ENCODE measurements at places on chromosomes 16 and 17. TPM values are rescaled to one million over a fixed set of nuclear protein-coding genes. Genes with fewer than 3 reads are reported as not detected.

DNA sequence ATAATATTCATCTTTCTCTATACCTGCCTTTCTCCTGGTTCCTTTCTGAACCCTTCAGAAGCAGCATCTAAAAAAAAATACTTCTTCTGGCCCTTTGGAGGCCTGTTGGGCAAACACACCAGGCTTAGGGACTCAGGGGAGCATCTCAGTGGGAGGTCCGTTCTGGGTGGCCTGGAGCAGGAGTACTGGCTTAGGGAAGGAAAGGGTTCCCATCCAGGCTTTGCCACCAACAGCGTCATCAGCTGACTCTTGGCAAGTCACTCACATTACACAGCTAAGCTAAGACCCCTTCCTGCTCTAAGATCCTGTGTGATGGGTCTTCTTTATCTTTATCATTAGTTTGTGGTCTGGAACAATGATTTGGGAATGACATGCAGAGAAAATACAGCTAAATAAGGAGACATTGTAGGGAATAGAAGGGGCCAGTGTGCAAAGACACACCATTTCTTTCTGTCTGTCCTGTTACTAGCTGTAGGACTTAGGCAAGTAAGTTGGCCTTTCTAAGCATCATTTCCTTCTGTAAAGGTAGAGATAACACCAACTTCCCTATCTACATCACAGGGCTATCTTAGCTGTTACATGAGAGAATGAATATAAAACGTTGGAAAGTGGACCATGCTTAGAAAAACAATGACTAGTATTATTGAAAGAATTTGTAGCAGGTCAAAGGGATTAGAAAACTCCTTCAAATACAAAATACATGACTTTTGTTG, 9.9 kb downstream of the PCTP start:
- no peaks in the 10 kb centered on the region for H3K27me3 ChIP-seq
- DNase-seq: no peak
- H3K4me1 ChIP-seq: no peaks in the 10 kb centered on the region
- H3K27ac ChIP-seq: no peak overlapping the region

GRCh38 chr16:75197522-75198134, 9.3 kb downstream of the CTRB2 start:
- H3K27ac ChIP-seq: no peak overlapping the region
- no peaks in the 10 kb centered on the region for H3K36me3 ChIP-seq
- H3K4me3 ChIP-seq: no peak overlapping the region
- peaks cover 3% of the 10 kb centered on the region for H3K27me3 ChIP-seq
- no peak for DNase-seq
- H3K4me1 ChIP-seq: peaks cover 15% of the 10 kb centered on the region

- H3K4me1 ChIP-seq: peaks cover 60% of the 10 kb centered on the region
- no peak for DNase-seq
- H3K4me3 ChIP-seq: no peak overlapping the region
- no peak overlapping the region for H3K27ac ChIP-seq
- H3K36me3 ChIP-seq: peaks cover 10% of the 10 kb centered on the region
These were observed 54.6 kb downstream of the CREBBP start for GRCh38 chr16:3825940-3826339.

DNA sequence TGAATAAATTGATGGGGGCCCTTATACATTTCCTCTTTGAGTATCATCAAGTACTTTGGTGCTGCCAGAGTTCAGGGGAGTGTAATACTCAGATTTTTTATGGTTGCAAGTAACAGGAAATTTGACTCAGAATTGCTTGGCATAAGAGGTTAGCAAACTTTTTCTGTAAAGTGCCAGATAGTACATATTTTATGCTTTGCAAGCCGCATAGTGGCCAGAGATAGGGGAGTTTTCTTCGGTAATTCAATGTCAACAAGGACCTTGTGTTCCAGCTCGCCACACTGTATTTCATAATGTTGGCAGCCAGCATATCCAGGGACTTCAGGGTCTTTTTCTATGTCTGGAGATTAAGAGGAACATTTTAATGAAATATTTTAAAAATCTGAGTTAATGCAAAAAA, 51.0 kb upstream of the MARCHF10 start:
- H3K27me3 ChIP-seq: peaks cover under 1% of the 10 kb centered on the region
- no peaks in the 10 kb centered on the region for H3K36me3 ChIP-seq
- H3K4me3 ChIP-seq: no peak overlapping the region
- H3K27ac ChIP-seq: no peak overlapping the region
- H3K4me1 ChIP-seq: no peaks in the 10 kb centered on the region
- no peak for DNase-seq

Gene PHLPP2
- 7.1 TPM for total RNA-seq

- peaks cover 28% of the 10 kb centered on the region for H3K27me3 ChIP-seq
- peaks cover 16% of the 10 kb centered on the region for H3K4me1 ChIP-seq
- no peaks in the 10 kb centered on the region for H3K36me3 ChIP-seq
- H3K27ac ChIP-seq: no peak overlapping the region
- H3K4me3 ChIP-seq: peak overlapping the region; percentile 29
- DNase-seq: no peak
These were observed 553 bp upstream of the RAB11FIP4 start for GRCh38 chr17:31390748-31391495.

All from CD4-positive, alpha-beta T cell (primary cell).